Activated naive CD4-positive, alpha-beta T cell treated with anti-CD3 and anti-CD28 coated beads, Interleukin-2, amount 10 ng/mL, durations not matched to agents 5 hours and 36 hours (primary cell): ENCODE measurements at places on chromosomes 12 and 14. TPM values are rescaled to one million over a fixed set of nuclear protein-coding genes. Genes with fewer than 3 reads are reported as not detected.

Gene FAM181A
- not detected for total RNA-seq

Gene CARMIL3
- 0.50 TPM for total RNA-seq

Gene HSPA2
- 1.9 TPM for total RNA-seq

Gene LMBR1L
- total RNA-seq, result 72.5 TPM

Gene ACVRL1
- total RNA-seq, result not detected
